ENCODE measurements at places on chromosomes 1 and 21. TPM values are rescaled to one million over a fixed set of nuclear protein-coding genes. Genes with fewer than 3 reads are reported as not detected.

- no peak for DNase-seq
- no peak overlapping the region for H3K27ac ChIP-seq
- no peaks in the 10 kb centered on the region for H3K27me3 ChIP-seq
- no peaks in the 10 kb centered on the region for H3K36me3 ChIP-seq
These were observed 20.0 kb downstream of the USP25 start for GRCh38 chr21:15749861-15750159.

DNA sequence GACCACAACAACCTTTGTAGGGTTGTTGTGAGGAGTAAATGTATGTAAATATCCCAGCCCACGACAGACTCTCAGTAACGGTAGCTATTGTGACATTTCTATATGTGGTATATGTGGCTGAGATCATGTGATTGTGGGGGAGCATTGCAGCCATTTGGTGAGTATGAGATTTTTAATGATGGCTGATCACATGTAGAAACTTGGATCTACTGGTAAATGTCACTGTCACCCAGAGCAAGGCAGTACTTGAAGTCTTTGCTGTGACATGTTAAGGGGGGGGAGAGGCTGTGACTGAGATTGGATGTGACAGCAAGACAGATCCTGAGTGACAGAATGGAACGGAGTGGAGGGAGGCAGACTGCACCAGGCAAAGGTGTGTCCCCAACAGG is 23.9 kb upstream of the MEF2D start:
- no peaks in the 10 kb centered on the region for H3K27me3 ChIP-seq
- no peaks in the 10 kb centered on the region for H3K4me1 ChIP-seq
- H3K36me3 ChIP-seq: no peaks in the 10 kb centered on the region

DNA sequence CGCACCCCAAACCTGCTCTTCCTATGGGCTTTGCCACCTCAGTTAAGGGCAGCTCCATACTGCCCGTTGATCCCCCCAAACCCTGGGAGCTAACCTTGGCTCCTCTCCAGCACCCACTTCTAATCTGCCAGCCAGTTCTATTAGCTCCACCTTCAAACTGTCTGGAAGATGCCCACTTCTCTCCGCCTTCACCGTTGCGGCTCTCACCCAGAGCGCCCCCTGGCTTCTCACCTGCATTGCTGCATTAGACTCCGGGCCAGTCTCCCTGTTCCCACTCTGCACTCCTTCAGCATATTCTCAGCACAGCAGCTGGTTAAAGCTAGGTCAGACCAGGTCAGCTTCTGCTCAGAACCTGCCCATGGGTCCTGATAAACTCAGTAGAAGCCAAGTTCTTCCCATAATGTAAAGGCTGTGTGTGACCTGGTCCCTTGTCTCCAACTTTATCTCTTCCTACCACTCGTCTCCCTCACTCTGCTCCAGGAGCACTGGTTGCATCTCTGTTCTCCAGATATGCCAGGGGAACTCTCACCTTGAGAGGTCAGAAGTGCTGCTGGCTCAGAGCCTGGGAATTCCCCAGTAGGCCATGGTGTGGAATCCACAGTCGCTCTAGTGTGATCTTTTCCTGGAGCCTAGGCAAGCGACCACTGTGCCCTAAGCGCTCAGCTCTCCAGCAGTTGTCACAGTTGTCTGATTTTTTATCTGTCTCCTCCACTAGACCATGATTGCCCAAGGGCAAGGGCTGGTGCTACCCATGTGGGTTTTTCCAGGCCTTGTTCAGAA is 150.3 kb downstream of the HMGB4 start:
- H3K4me3 ChIP-seq: no peak overlapping the region
- DNase-seq: peak; percentile 22
- no peak overlapping the region for H3K27ac ChIP-seq
- no peaks in the 10 kb centered on the region for H3K36me3 ChIP-seq
- no peaks in the 10 kb centered on the region for H3K27me3 ChIP-seq

DNA sequence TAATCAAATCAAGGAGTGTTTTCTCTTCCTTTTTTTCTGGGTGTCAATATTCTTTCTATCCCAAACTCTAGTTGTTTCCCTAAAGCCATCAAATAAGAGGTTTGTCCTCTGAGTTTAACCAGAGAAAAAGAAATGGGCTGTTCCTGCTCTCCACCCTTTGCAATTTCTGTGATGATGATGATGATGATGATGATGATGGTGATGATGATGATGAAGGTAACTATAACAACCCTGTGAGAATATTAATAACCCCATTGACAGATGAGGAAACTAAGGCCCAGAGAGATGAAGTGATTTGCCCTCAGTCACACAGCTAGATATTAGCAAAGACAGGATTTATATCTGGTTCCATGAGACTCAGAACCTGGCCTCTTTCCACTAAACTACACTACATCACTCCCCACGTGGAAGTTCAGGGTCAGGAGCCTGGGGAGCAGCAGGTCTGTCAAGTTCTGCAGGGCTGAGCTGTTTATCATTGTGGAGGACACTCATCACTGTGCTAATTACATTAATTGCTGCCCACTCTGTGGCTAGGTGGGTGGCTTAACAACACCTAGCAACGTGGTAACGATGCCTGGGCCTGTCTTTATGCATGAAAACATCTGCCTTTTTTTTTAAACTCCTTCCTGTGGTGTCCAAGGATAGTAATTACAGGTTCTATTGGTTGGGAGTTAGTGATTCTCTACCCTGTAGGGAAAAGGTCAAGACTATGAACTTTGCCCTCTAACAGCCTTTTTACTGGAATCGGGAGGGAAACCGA is 19.0 kb upstream of the JUN start:
- no peak for DNase-seq
- no peaks in the 10 kb centered on the region for H3K27me3 ChIP-seq
- no peaks in the 10 kb centered on the region for H3K36me3 ChIP-seq
- H3K4me1 ChIP-seq: peaks cover 4% of the 10 kb centered on the region
- H3K4me3 ChIP-seq: no peak overlapping the region

RGS1 gene
- 21.3 TPM for total RNA-seq

ASCL5 gene
- not detected for total RNA-seq

CD1B gene
- total RNA-seq: not detected

- H3K27ac ChIP-seq: no peak overlapping the region
- H3K4me3 ChIP-seq: no peak overlapping the region
- no peaks in the 10 kb centered on the region for H3K4me1 ChIP-seq
- DNase-seq: no peak
- H3K36me3 ChIP-seq: no peaks in the 10 kb centered on the region
- H3K27me3 ChIP-seq: no peaks in the 10 kb centered on the region
These were observed 56.1 kb downstream of the HIVEP3 start for GRCh38 chr1:41862384-41863221.

- H3K27me3 ChIP-seq: no peaks in the 10 kb centered on the region
- no peak overlapping the region for H3K4me3 ChIP-seq
- no peak for DNase-seq
- no peak overlapping the region for H3K27ac ChIP-seq
- no peaks in the 10 kb centered on the region for H3K36me3 ChIP-seq
These were observed 26.6 kb downstream of the S100A10 start for GRCh38 chr1:151967091-151967490.

GRCh38 chr1:94609619-94610018 is 68.1 kb upstream of the F3 start:
- H3K4me1 ChIP-seq: peaks cover 19% of the 10 kb centered on the region
- no peaks in the 10 kb centered on the region for H3K36me3 ChIP-seq
- no peak for DNase-seq
- no peaks in the 10 kb centered on the region for H3K27me3 ChIP-seq
- H3K27ac ChIP-seq: peak overlapping the region; percentile 87
- no peak overlapping the region for H3K4me3 ChIP-seq

CHI3L2 gene
- 0.49 TPM for total RNA-seq

- peaks cover 4% of the 10 kb centered on the region for H3K4me1 ChIP-seq
- no peak for DNase-seq
- no peak overlapping the region for H3K4me3 ChIP-seq
- H3K36me3 ChIP-seq: no peaks in the 10 kb centered on the region
- H3K27ac ChIP-seq: no peak overlapping the region
These were observed 4.3 kb upstream of the SLC30A2 start for GRCh38 chr1:26050248-26050640.

DNA sequence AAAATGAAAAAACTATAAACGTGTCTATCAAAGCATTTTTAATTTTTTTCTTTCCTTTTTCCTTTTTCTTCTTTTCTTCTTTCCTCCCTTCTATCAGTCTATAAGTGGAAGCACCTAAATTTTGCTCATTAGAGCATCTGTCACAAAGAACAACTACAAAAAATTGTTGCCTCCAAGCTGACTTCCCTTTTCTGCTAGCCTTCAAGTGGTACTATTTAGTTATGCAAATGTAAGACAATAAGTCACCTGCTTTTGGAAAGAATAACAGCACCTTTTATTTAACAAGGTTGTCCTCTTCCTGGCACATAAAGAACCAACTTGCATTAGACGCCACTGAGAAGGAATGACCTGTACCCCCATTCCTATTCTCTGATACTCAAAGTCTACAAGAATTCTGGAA is 45.0 kb upstream of the C1orf53 start:
- no peaks in the 10 kb centered on the region for H3K27me3 ChIP-seq
- no peak overlapping the region for H3K4me3 ChIP-seq
- H3K36me3 ChIP-seq: no peaks in the 10 kb centered on the region
- no peak for DNase-seq
- peaks cover 6% of the 10 kb centered on the region for H3K4me1 ChIP-seq

DNA sequence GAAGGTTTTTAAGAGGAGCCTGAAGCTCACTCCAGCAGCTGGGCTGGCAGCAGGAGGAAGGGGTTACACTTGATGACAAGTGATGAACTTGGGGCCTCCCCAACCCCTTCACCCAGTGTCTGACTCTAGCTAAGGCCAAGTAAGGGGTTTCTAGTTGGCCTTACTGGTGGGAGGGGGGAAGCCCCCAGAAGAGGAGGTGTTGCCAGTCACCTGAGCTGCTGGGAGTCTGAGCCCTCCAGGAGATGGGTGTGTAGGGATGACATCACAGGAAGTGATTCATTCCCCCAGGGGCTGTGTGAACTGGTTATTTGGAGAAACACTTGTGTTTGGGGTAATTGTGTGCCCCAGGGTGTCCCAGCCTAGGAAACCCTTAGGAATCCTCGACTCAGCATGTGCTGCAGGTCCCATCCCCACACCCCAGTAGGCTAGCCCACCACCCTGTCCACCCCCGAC is 3.1 kb downstream of the PADI1 start:
- no peak overlapping the region for H3K4me3 ChIP-seq
- no peak for DNase-seq
- no peaks in the 10 kb centered on the region for H3K36me3 ChIP-seq
- H3K27me3 ChIP-seq: no peaks in the 10 kb centered on the region
- H3K27ac ChIP-seq: no peak overlapping the region

- DNase-seq: no peak
- H3K27ac ChIP-seq: no peak overlapping the region
- no peaks in the 10 kb centered on the region for H3K4me1 ChIP-seq
- H3K27me3 ChIP-seq: no peaks in the 10 kb centered on the region
- no peak overlapping the region for H3K4me3 ChIP-seq
These were observed 76.4 kb downstream of the ST3GAL3 start for GRCh38 chr1:43783671-43784205.

DNA sequence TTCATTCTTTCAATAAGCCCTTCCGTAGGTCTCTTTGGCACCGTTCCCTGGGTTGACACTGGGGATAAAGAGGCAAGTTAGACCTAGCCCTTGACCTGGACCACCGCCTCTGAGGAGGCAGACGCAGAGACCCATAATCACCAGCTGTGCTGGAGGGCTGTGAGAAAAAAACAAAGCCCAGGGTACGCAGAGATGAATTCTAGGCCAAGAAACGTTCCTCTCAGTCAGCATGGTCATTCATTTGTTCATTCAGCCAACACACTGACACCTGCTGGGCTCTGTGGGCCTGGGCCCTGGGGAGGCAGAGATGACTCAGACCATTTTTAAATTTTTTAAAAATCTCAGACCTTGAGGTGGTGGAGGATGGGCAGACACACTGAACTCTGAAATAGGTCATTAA is 26.3 kb upstream of the TRABD2B start:
- H3K36me3 ChIP-seq: no peaks in the 10 kb centered on the region
- H3K4me1 ChIP-seq: no peaks in the 10 kb centered on the region
- no peak overlapping the region for H3K4me3 ChIP-seq
- H3K27ac ChIP-seq: no peak overlapping the region
- DNase-seq: no peak

DNA sequence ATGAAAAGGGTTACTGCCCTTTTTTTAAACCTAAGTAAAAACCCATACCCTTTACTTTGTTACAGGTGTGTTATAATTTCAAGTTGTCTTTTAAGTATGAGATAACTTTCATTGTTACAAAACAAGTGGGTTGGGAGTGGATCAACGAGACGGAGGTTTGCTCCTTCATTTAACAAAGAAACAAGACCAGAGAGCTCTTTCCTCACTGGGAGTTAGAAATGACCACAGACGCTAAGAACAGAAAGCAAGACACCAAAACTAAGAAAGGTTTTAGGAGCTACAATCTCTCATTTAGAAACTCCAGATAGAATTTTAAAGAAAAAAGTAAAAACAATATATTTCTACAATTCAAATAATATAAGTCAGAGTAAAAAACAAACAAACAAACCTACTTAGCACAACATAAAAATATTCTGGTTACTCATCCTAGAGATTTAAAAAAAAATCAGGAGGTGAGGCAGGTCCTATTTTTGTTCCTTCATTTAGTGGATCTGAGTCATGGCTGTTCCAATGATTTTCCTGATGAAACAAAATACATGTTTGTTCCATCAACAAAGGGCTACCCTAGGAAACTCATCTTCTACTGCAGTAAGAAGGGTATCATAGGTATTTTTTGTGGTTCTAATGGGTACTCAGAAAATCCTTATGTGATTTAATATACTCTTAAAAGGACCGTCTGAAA is 33.0 kb downstream of the APP start:
- no peaks in the 10 kb centered on the region for H3K27me3 ChIP-seq
- peaks cover 3% of the 10 kb centered on the region for H3K4me1 ChIP-seq
- H3K4me3 ChIP-seq: no peak overlapping the region
- H3K27ac ChIP-seq: no peak overlapping the region
- H3K36me3 ChIP-seq: no peaks in the 10 kb centered on the region
- no peak for DNase-seq

GRCh38 chr1:46549697-46550681 is 1.5 kb downstream of the KNCN start:
- no peak overlapping the region for H3K27ac ChIP-seq
- no peaks in the 10 kb centered on the region for H3K27me3 ChIP-seq
- no peak overlapping the region for H3K4me3 ChIP-seq
- no peaks in the 10 kb centered on the region for H3K36me3 ChIP-seq
- DNase-seq: no peak
- H3K4me1 ChIP-seq: no peaks in the 10 kb centered on the region

GRCh38 chr1:227907439-227908015 is 40.2 kb downstream of the WNT9A start:
- no peaks in the 10 kb centered on the region for H3K36me3 ChIP-seq
- H3K4me1 ChIP-seq: no peaks in the 10 kb centered on the region
- no peak overlapping the region for H3K4me3 ChIP-seq
- no peak overlapping the region for H3K27ac ChIP-seq
- no peaks in the 10 kb centered on the region for H3K27me3 ChIP-seq

Measured in colonic mucosa (tissue), 4 donors.